ENCODE measurements at places on chromosomes 12 and 14. TPM values are rescaled to one million over a fixed set of nuclear protein-coding genes. Genes with fewer than 3 reads are reported as not detected.
A peak's percentile ranks its signal among the peaks of the same experiment; 100 is the strongest.

PGF gene
- 6.4 TPM for total RNA-seq

CFAP73 gene
- 0.34 TPM for total RNA-seq

MAGOHB gene
- total RNA-seq, result 55.8 TPM

GRCh38 chr12:122423258-122424165 is 1.0 kb upstream of the CLIP1 start:
- DNase-seq, result peak; percentile 50

GRCh38 chr12:38911611-38912010 is 6.2 kb upstream of the CPNE8 start:
- DNase-seq, result no peak

- no peak for DNase-seq
These were observed 3.1 kb downstream of the PFKM start for GRCh38 chr12:48122065-48122834.

DNA sequence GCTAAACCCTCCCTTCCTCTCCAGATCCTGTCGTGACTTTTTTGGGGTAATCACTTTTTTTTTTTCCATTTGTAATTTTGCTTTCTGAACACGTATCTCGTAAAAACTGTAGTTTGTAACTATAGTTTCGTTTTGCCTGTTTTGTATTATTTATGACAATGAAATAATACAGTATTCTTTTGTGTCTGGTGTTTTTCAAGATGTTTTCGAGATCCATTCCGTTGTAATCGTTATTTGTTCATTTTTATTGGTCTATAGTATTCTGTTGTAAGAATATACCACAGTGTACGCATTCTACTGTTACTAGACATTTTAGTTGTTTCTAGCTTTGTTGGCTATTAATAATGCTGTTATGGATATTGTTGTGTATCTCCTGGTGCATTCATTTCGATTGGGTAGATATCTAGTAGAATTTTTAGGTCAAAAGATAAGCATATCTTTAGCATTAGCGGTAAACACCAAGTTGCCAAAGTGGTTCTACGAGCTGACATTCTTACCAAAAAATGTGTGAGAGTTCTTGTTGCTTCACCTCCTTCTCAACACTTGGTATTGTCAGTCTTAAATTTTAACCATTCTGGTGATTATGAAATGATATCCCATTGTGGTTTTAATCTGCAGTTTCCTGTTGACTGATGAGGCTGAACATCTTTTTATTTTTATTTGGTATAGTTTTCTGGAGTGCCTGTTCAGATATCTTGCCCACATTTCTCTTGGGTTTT is 92.3 kb upstream of the EVL start:
- DNase-seq, result no peak

LARP4 gene
- total RNA-seq, result 76.3 TPM

CLEC7A gene
- total RNA-seq, result not detected

DNA sequence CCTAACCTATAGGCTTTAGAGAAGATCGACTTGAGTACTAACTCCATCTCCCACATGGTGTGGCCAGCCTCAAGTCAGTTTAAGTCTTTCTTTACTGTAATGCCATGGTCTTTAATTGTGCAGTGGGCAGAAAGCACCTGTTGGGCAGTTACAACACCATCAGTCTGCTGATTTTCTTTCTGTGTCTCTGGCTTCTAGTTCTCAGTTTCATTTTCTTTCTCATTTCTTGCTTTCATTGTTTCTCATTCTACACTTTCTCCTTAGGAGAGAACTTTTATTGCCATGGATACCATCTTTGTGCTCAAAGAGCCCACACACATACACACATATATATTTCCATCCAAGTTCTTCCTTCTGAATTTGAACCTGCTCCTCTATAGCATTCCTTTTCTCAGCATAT is 96.1 kb upstream of the SLC16A7 start:
- no peak for DNase-seq

GRCh38 chr12:63397807-63398206 is 246.8 kb upstream of the AVPR1A start:
- DNase-seq, result no peak

DNA sequence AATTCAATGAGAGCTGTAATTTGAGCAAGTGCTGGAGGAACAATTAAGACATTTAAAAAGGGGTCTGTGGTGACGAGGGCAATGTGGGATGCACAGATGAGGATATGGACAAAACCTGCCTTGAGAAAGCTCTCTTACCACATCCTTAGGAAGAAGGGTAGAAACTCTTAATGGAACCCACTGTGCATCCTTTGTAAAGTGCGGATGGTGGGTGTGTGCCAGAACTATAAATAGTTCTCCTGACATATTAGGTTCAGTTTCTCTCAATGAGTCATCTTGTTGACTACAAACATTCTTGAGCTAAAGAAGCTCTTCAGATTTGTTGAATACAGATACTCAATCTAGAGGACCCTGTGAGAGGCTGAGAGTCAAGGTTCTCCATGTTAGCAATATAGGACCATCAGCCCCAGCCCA is 106.1 kb upstream of the ANO4 start:
- no peak for DNase-seq

DNA sequence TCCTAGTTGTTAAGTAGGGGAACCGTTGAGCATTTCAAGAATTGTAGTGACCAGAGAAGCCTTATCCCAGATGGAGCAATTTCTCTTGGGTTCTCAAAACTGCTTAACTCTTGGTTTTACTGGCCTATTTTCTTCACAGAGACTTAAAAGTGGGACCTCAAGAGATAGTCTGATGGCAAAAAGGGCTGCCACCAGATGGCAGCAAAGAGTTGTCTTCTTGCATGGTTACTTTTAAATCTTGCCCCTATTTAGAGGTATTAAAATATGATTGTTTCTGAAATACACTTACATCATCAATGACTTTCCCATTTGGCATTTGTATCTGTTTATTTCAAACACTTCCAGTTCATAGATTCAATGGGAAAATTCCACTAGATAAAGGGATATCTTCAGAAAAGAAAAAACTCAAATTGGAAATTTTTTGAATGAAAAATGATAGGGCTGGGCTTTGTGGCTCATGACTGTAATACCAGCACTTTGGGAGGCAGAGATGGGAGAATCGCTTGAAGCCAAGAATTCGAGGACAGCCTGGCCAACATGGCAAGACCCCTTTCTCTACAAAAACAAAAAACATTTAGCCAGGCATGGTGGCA is 69.9 kb upstream of the CNTN1 start:
- DNase-seq, result peak; percentile 50

GRCh38 chr14:55074662-55075061 is 23.2 kb downstream of the MAPK1IP1L start:
- no peak for DNase-seq

RNASE4 gene
- total RNA-seq, result 3.9 TPM

DNA sequence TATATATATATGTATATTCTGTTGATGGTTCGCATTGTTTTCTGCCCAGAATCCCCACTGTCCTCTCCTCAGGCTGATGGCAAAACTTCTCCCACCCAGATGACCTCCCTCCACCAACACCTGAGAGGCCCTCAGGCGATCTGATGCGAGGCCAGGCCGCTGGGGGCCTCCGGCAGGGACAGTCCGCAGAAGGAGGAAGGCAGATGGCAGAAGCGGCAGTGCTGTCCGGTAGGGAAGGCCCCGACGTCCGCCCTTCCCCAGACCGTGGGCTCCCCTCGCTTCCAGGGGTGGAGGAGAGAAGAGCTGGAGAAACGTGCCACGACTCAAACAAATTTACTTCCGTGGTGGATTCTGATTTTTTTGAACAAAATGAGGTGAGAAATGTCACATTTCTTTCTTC is 178.3 kb upstream of the RGS6 start:
- DNase-seq, result no peak

GRCh38 chr14:45222485-45223262 is 30.3 kb downstream of the MIS18BP1 start:
- no peak for DNase-seq

GZMB gene
- 0.74 TPM for total RNA-seq

- no peak for DNase-seq
These were observed 606.9 kb downstream of the FSCB start for GRCh38 chr14:43900173-43900655.

GRCh38 chr14:69298131-69299071 is 38.4 kb downstream of the GALNT16 start:
- no peak for DNase-seq

- DNase-seq, result no peak
These were observed 4.6 kb downstream of the GIT2 start for GRCh38 chr12:109991586-109991985.

NAB2 gene
- 77.1 TPM for total RNA-seq

- no peak for DNase-seq
These were observed 3.3 kb downstream of the SP1 start for GRCh38 chr12:53383258-53383657.

HOXC10 gene
- total RNA-seq, result 3.8 TPM

CD27 gene
- total RNA-seq, result 0.25 TPM

DNA sequence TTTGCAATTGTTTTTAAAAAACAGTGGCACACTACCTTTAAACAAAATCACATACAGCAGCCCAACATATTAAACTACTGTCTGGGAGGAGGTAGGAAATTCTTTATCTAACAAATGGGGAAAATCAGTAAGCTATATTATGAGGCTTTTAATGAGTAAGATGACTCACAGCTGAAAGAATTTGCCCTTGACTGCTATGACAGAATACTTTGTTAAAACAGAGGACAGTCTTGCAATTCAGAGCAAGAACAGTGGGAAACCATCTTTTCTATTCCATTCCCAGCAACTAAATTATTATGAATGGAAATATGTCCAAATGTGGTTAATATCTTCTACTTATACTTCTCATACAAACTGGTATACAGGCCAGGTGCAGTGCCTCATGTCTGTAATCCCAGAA is 49.2 kb upstream of the SGPP1 start:
- DNase-seq, result peak; percentile 13

GRCh38 chr12:14950982-14951746 is 10.2 kb downstream of the ARHGDIB start:
- DNase-seq, result peak; percentile 68

DNA sequence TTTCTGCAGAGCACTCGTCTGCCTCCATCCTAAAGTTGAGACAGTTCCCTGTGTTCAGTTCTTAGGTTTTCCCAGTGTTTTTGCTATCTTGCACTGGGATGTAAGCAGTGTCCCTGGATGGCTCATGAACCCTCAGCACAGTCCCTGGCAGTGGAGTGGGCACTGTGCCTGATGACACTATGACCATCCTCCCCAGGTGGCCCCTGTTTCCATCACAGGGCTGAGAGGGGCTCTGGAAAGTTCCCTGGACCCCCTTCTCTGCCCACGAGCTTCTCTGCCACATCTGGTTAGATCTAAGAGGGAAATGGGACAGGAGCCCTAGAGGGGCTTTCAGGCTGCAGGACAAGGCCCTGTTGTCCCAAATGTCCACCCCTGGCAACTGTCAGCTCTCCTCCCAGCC is 249.8 kb upstream of the SFSWAP start:
- DNase-seq, result no peak

- no peak for DNase-seq
These were observed 124.0 kb upstream of the CPM start for GRCh38 chr12:69056743-69057515.

PRKD1 gene
- total RNA-seq, result not detected

GRCh38 chr12:114439817-114440216 is 33.9 kb upstream of the TBX5 start:
- DNase-seq, result no peak

- no peak for DNase-seq
These were observed 108.8 kb downstream of the PRKCH start for GRCh38 chr14:61430066-61430757.

DNA sequence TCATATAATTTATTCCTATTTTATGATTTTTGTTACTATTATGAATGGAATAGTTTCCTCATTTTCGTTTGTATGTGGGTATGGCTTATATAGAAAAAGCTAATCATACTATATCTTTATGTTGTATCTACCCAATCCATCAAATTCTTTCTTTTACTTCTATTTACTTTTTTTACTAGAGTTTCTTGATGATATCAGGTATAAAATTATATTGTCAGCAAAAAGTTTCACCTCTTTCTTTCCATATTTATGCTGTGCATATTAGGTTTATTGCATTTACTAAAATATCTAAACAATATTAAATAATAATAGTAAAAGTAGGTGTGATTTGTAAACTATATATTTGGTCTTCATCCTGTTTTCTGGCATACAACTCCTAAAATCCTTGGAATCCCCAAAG is 146.7 kb upstream of the PLXNC1 start:
- DNase-seq, result no peak

GRCh38 chr12:97944576-97944975 is 482.0 kb downstream of the RMST start:
- no peak for DNase-seq

- DNase-seq, result no peak
These were observed 3.8 kb upstream of the KRT85 start for GRCh38 chr12:52370926-52371608.

DNA sequence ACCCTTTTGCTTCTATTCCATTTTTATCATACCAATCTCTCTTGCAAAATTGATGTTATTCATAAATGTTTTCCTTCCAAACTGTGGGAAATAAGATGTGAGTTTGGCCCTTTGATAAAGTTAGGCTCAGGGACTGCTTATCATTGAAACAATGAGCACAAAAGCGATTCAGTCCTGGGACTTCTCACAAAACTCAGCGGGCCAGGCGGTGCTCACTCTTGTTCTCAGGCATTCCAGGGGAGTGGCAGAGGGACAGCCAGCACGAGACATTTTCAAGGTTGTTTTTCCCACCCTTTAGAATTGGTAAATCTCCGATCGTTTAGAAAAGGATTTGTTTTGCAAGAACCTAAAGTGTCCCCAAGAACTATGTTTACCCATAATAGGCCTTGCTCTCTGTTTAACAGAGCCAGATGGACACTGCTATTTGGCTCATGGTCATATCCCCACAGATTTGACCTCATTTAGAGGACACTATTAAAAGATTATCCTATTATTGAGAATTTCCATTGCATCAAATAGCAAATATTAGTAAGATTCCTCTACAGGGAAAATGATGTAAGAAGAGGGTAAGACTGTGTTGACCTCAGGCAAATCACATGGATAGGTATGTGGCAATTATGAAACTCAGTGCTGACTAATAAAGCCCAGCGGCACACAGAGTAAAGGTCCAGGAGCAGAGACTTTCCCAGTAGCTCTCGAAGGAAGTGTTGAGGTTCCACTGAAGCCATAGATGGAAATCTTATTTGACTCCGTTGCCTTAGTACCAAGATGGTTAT is 102.7 kb upstream of the USP44 start:
- peak; percentile 13 for DNase-seq

GRCh38 chr12:56995201-56995929 is 11.0 kb downstream of the ZBTB39 start:
- DNase-seq, result no peak

- DNase-seq, result no peak
These were observed 211.5 kb upstream of the FOXN3 start for GRCh38 chr14:89628521-89628920.

- no peak for DNase-seq
These were observed 5.1 kb upstream of the NUMB start for GRCh38 chr14:73463411-73463810.

GRCh38 chr12:29569132-29569757 is 71.8 kb upstream of the OVCH1 start:
- DNase-seq, result no peak

DNA sequence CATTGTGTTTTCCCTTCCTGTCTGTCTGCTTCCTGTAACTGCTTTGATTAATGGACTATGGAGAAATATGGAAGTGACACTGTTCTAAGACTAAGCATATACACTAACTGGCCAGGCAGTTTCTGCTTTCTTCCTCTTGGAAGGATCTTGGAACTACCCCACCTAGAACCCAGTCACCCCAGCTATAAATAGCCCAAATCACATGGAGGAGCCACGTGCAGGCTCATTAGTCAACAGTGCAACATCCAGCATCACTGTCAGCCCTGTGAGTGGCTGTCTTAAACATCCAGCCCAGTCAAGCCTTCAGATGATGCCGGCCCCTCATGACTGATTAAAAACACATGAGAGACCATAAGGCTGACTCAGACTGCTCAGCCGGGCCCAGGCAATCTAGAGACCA is 39.2 kb downstream of the BCAT1 start:
- no peak for DNase-seq

- no peak for DNase-seq
These were observed 76.4 kb upstream of the ANO4 start for GRCh38 chr12:100718187-100718586.

L2HGDH gene
- total RNA-seq, result 16.9 TPM

Measured in HCT116 (cell line).